NCI-H1417 treated with DMSO at 0.1 percent for 48 hours (cell line): ENCODE measurements at places on chromosomes 5 and 9.

- DNase-seq = no peak
Observed at GRCh38 chr5:154166901-154167791, 23.4 kb upstream of the GALNT10 start.

- no peak for DNase-seq
Observed at GRCh38 chr5:122408592-122409224, 96.7 kb downstream of the SNCAIP start.

DNA sequence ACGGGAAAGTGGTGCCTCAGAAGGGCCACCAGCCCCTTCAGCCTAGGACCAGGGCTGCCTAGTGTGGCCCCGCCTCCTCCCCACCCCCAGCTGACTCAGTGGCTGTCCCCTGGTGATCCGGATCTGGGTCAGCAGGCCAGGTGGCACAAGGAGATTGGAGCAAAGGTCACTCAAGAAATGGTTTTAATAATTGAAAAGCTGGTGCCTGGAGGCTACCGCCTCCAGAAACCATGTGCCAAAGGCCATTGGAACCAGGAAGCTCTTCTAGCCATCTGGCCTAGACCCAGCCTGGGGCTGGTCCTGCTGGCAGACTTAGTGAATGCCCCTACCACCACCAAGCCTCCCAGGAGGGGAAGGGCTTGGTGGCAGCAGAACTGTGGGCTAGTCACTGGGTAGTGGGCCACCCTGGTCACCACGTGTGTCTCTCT is 1.5 kb downstream of the ST6GALNAC4 start:
- DNase-seq = no peak

GRCh38 chr9:7608261-7608660 is 191.3 kb downstream of the DMAC1 start:
- no peak for DNase-seq

- no peak for DNase-seq
Observed at GRCh38 chr5:139758510-139759075, 37.0 kb upstream of the PSD2 start.

DNA sequence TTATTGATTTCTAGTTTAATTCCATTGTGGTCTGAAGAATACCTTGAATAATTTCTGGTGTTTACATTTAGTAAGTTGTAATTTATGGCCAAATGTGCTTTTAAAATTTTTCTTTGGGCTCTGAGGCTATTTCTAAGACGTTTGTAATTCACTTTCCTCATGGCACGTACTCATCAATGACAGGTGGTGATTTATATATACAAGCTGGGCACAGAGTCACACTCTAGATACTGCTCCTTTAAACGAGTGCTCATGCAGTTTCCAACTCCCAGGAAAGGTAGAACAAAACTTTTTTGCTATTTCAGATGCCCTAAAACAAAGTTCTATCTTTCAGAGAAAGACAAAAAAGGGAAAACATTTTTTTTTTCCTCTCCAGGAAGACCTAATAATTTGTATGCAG is 146.9 kb downstream of the AUH start:
- DNase-seq = no peak

DNA sequence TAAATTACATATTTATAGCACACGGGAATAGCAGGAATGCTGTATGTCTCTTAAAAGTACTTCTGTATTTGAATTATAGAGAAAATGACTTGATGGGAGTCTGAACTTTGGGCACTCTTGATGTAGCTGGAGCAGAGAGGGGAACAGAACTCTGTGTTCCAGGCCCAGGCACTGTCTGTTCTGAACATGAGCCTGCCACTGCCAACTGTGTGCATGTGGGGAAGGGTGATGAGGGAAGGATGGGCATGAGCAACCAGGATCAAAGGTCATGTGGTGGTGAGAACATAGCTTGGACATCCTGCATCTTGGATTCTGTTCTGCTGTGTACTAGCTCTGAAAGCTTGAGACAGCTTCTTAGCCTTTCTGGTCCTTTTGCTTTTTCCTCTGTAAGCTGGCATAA is 16.4 kb upstream of the ZBED3 start:
- DNase-seq = no peak

DNA sequence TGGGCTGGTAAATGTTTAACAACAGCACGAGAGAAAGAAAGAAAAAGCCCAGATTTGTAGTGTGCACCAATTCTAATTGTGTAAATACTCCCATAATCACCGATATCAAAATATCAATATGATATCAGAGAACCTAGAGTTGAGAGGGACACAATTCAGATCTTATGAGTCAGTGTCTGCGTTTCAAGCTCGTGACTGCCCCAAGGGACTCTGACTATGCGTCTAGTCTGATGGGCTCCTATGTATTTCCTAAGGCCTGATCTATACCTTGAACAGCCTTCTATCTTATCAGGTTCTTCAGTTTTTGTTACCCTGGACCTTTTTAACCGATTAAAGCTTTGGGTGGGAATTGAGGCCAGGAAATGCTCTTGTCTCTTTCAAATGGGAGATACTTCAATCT is 243.0 kb upstream of the SLC24A2 start:
- no peak for DNase-seq

DNA sequence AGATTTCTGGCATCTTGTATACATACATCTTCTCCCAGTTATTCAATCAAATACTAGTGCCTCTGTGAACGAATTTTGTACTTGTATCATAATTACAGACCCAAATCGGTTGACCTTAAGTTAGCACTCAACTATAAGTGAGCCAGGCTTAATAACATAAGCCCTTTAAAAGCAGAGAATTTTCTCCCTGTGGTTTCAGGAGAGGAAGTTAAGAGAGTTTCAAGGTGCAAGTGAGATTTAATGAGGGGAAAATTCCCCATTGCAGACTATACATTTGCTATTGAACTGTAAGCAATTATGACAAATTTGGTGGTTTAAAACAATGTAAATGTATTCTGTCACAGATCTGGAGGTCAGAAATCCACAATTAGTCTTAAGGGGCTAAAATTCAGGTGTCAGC is 261.9 kb upstream of the NREP start:
- no peak for DNase-seq

- no peak for DNase-seq
Observed at GRCh38 chr5:54761213-54761701, 224.1 kb downstream of the ESM1 start.

DNA sequence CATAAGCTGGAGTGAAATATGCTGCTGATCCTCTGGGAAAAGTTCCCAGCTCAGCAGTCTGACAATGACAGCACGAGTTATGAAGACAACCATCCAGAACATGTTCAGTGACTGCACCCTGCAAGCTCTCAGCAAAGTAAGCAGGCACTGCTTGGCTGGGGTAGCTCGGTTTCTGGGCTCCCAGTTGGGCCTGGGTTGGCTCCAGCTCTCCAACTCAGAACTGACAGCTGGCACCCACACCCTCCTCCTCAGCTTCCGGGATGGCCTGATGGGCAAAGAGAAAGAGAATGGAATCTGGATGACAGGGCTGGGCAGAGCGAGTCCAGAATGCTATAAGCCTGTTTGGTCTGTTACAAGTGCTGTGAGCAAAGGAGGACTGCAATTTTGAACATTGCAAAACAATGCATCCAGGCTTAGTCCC is 185.0 kb downstream of the CSNK1G3 start:
- no peak for DNase-seq

- no peak for DNase-seq
Observed at GRCh38 chr5:180161420-180162303, 47.3 kb downstream of the RASGEF1C start.

GRCh38 chr9:84439250-84439649 is 98.7 kb upstream of the SLC28A3 start:
- no peak for DNase-seq

DNA sequence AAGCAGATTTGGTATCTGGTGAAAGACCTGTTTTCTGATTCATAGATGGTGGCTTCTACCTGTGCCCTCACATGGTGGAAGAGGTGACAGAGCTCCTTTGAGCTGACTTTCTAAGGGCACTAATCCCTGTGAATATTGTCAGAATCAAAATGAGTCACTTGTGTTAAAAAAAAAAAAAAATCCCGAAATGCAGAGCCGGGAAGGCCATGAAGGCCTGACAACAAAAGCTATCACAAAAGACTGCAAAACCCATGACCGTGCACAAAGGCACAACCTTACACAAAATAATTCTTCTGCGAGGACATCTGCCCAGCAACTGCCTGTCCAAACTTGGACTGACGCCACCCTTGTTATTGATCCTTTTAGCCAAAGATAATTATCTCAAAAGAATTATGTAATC is 19.6 kb upstream of the UBTD2 start:
- DNase-seq = no peak

- DNase-seq = peak; percentile 13
Observed at GRCh38 chr5:122415030-122415800, 103.2 kb downstream of the SNCAIP start.

DNA sequence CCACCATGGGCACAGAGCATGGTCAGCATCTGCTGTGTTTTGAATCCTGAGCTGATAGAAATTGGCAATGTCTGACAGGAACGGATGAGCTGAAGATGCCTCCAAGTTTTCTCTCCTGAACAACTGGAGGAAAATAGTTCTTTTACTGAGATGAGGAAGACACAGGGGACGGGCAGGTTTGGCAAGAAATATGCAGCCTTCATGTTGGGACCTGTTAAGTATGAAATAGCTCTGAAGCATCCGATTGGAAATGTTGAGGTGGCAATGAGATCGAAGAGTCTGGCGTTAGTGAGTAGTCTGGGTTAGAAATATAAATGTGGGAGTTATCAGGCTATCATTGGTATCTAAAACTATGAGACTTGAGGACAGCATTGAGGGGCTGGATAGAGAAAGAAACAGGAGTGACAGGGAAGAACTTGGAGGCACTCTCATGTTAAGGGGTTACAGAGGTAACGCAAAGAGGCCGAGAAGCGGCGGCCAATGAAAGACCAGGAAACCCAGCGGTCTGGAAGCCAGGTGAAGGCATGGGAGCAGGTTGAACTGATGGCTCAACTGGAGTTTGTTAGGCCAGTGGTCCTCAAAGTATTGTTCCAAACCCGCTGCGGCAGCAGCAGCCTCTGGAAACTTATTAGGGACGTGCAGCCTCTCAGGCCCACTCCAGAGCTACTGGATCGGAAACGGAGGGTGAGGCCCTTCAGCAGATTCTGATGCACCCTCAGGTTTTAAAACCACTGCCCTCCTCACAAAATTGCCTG is 1.0 kb upstream of the MAMDC2 start:
- no peak for DNase-seq

DNA sequence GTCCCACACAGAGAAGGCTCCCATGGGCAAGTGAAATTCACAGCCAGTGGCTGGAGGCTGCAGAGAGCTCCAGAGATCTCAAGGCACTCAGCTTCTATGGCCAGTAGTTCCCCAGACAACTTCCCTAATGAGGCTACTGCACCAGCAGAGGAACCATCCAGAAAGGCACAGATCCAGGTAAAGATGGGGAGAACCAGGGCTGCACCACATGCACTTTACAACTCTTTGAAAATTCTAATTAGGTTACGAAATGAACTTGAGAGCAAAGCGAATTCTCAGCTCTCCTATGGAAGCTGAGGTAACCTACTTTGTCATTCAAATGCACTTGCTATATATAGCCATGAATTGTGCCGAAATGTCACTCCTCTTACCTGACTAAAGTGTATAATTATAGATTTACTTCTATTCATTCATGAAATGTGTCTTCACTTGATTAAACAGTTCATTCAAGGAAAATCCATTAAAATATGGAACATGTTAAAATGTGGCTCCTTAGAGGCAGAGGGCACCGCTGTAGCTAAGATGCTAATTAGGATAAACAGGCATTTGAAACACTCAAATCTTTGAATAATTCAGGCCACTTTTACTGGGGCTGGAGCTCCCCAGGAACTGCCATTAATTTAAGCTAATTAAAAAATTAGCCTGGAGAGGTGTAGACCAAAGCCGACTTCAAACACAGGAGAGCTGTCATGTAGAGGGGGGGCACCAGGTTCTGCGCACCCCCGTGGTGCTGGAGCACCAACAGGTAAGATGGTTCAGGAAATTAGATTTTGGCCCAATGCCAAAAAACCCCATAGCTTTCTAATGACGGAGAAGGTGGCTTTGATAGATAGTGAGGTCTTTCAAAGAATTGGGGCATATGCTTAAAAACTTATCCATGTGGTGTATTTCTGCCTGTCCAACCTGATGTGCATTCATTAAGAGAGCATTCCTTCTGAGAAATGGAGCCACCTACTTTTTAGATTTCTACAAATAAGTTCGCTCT is 204.1 kb downstream of the GABBR2 start:
- no peak for DNase-seq

DNA sequence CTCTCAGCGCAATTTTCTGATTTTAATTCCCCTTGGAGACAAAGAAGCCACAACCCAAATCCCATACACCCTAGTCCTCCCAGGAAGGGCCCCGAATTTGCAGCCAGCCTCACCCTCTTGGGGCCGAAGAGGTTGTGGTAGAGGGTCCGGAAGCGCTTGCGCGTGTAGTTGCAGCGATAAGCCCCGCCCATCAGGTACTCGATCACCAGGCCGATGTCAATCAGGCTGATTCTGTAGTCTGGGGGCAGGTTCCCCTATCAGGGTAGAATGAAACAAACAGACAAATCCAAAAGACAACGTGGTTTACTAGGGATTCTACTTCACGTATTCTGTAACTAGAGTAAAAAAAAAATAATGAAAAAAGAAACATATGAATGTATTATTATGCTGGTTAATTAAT is 210.6 kb upstream of the KLF9 start:
- no peak for DNase-seq
